ENCODE measurements at places on chromosomes 7 and 10.

GRCh38 chr10:131140606-131141005, 170.9 kb downstream of the TCERG1L start:
- DNase-seq: no peak

- no peak for DNase-seq
These were observed 18.1 kb downstream of the CHAT start for GRCh38 chr10:49631975-49632374.

GRCh38 chr7:109479388-109479787, 909.7 kb downstream of the DNAJB9 start:
- DNase-seq: peak; percentile 9

- no peak for DNase-seq
These were observed 162.9 kb downstream of the ZNF33B start for GRCh38 chr10:42475168-42476098.

- DNase-seq: no peak
These were observed 64.3 kb upstream of the RET start for GRCh38 chr10:43012578-43012977.

DNA sequence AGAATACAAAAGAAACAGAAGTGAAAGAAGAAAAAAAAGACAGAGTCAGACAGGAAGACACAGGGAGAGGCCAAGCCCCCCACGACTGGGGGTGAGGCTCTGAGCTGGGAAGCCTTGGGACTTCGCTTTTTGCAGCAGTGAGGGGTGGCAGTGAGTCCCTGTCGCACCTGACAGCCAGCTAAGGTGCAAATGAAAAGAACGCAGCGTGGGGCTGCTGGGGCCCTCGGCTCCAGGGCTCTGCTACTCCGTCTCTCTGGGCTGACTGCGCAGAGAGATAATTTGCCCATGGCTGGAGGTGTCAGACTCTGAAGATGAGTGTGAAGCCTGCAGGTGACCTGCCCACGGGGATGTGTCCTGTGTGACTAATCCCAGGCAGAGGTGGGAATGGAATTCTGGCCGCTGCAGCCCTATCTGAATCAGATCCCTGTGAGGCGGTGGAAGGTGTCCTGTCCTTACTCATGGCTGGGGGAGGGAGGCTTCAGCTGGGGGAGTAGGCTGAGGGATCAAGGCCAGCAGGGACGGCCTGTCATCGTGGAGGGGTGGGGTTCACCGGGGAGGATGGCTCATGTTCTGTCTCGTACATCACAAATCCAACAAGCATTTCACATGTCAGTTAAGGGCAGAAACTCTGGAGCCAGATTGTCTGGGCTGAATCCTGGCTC, 96.4 kb downstream of the SLIT1 start:
- DNase-seq: no peak

GRCh38 chr10:131461093-131461492, 149.6 kb upstream of the TCERG1L start:
- DNase-seq: no peak

Data from NB4 (cell line).